ENCODE measurements at places on chromosomes 16 and 17.
A peak's percentile ranks its signal among the peaks of the same experiment; 100 is the strongest.

DNA sequence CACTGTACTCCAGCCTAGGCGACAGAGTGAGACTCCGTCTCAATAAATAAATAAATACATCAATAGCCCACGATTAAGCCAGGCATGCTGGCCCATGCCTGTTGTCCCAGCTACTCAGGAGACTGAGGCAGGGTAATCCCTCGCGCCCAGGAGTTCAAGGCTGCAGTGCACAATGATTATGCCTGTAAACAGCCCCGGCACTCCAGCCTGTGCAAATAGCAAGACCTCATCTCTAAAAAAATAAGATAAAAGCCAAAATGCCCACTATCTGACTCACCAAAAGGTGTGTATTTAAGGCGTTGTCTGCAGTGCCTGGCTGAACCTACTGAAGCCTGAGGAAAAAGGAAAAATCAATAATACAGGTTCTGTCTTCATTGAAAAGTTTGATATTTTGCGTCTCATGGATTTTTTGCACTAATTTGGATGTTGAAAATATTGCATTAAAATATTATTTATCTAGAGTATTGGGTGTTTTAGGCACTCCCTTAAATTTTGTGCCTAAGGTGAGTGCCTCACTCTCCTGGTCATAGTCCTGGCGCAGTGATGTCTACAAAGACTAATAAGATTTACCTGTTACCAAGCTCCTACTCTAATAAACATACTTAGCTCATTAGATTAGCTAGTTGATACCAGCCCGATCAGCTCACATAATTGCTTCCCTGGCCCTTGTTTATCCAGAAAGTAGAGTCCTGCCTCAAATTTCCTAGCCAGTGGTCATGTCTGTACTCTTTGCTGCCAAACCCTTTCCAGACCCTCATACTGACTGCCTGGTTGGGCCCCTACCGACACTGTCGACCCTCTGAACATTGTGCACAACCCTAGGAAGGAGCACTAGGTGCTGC lies 24.7 kb upstream of the TOB1 start:
- no peak for DNase-seq

DNA sequence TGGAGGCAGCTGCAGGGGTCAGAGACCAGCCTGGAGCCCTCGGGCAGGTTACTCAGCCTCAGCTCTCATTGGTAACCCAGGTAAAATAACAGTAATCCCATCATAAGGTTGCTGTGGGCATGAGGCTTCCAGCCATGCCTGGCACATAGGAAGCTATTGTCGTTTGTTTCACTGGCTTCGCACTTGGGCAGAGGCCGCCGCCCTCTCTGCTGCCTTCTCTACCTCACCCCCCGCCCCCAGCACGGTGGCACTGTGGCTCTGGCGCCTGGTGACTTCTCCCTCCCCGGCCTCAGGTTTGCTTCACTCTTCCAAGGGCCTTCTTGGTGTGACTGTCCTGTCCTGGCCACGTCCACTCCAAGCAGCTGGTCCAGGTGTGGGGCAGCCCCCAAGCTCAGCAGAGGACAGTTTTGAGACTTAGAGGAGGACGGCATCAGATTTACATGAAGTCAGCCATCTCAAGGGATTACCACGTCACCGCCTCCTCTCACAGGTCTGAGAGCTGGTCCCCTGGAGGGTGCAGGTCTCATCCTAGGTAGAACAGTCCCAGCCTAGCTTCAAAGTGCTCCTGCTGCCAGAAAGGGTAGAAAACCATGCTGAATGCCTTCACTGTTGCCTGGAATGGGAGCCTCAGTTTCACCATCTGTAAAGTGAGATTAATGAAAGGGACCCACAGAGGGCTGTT lies 34.8 kb downstream of the SREBF1 start:
- no peak for DNase-seq

DNA sequence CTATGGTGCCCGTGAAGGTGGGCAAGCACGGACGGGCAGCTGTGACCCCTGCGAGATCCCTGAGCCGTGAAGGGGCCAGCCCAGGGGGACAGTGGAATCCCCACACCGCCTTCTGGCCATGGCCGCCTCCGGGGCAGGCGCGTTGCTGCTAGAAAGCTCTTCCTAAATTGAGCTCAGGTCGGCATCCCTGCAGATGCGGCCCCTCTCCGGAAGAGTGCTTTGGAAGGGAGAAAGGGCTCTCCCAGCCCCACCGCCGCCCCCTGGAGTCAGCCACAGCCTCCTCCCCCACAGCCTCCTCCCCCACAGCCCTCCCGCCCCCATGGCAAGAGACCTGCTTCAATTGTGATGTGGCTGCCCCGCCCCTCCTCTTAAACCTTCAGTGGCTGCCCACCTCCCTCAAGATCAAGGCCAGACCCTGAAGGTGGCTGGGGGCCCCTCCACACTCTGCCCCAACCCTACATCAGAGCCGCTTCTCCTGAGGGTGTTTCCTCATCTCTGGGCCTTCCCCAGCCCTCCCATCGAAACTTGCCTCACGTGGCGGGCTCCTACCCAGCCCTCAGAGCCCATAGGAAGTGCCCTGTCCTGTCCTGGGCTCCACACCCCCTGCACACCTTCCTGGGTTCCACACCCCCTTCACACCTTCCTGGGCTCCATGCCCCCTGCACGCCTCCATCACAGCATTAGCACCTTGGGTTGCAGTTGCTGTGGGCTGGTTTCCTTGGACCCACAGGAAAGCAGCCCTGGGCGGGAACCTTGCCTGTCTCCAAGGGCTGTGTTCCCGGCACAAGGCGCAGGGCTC lies 5.5 kb upstream of the CBFA2T3 start:
- DNase-seq = no peak

GRCh38 chr16:85401370-85401916 lies 211.7 kb upstream of the GSE1 start:
- DNase-seq = no peak

GRCh38 chr16:89641458-89642119 lies 15.9 kb downstream of the CHMP1A start:
- no peak for DNase-seq

DNA sequence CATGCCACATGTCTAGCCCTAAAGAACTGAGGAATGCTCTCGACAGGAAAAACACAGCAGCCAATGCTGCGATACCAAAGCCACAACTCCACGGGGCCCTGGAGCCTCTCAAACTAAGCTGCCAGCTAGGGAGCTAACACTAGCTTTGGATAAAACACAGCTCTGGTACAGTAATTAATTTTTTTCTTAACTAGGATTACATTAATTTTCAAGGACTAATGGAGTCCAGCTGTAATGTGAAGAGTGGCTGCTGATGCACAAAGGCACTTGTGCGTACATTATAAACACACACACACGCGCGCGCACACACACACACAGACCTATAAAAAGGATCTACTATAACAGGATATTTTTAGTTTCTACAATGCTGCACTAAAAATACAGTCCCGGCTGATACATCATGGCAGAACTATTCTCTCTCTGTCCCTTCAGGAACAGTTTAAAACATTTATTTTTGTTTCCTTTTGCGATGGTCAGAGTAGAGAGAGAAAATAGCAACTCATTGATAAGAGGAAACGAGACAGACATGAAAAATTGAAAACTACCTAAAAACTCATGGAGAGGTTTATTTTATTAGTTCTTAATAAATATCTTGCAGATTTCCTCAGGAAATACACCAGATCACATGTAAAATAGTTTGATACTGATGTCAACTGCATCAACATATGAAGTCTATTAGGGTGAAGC lies 88.5 kb downstream of the SMG6 start:
- DNase-seq = no peak

DNA sequence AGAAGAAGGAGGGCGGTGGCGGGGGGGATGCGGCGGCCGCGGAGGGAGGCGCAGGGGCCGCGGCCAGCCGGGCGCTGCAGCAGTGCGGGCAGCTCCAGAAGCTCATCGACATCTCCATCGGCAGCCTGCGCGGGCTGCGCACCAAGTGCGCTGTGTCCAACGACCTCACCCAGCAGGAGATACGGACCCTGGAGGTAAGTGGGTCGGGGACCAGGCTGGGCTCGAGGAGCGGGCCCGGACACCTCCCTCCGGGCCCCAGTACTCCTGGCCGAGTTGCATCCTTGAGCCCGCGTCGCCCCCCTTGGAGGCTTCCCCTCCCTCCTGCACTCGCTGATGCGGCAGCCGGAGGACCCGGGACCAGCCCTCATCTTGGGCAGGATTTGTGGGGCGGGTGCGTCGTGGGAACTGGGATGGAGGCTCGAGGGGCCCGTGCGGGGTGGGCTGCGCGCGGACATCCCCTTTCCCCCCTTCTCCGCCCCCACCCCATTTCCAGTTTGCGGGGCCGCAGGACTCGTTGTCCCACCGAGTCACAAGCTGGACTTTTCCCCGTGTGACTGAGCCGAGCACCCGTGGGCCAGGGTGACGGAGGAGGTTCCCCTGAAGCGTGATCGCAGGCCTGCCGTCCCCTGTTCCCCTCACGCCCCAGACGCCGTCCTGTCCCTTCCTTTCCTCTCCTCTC lies 572 bp downstream of the KSR1 start:
- no peak for DNase-seq

DNA sequence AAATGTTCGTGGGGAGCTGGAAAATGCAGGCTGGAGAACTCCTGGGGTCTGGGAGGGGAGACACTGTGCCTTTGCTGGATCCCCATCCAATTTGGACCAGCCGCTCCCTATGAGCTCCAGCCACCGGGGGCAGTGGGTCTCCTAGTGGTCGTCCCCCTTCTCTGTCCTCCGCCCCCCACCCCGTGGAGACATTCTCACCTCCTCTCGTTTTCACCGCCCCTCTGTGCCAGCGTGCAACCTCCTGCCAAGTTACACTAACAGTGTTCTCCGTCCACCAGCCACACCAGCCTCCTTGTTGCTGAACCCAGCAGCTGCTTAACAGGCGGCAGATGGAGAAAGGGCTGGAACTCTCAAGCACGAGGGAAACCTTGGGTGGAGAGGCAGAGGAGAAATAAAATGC lies 67.4 kb upstream of the SOX9 start:
- DNase-seq = no peak

DNA sequence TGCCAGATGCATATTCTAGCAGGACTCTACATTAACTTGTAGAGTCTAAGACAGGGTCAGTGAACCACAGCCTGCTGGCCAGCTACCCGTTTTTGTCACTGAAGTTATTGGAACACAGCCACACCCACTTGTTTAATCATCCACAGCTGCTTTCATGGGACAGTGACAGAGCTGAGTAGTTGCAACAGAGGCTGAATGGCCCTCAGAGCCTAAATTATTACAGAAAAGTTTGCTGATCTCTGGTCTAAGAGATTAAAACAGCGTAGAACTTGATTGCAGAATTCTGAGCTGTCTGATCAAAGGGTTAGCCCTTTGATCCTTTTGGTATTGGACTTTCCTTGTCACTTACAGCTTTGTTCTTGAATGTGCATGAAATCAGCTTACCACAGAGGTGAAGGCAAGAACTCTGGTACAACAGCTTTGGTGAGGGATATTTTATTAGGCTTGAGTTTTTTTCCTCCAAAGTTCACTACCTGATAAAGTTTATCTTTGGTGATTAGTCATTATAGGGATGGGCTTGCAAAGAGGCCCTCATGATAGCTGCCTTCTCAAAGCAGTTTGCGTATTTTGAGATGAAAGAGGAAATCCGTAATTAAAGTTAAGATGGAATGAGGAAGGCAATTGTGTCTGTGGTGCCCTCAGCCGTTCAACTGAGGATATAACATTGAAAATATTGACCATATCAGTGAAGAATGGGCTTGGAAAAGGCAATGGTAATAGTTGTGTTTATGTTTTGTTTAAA lies 23.6 kb downstream of the ALDH3A2 start:
- no peak for DNase-seq

GRCh38 chr17:77427391-77427991 lies 286.7 kb downstream of the SEC14L1 start:
- peak; percentile 38 for DNase-seq

- DNase-seq = no peak
These were observed 22.3 kb downstream of the PPL start for GRCh38 chr16:4914528-4915225.

DNA sequence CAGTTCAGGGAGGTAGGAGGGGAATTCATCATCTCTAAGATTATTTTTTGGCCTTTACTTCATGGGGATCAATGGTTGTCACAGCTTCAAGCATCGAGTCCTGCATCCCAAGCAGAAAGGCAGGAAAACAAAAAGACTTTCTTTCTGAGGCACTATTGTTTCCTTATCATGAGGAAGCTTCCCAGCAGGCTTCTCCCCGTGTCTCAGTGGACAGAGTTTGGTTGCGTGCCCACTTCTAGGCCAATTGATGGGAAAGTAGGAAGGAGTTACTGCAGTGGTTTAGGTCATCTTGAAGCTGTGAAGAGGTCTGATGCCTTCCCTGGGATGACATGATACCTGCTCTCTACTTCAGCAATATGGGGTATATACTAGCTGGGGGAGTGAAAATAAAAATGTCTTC lies 175.3 kb upstream of the CDH13 start:
- DNase-seq = no peak

- peak; percentile 40 for DNase-seq
These were observed 111.7 kb downstream of the MAP2K6 start for GRCh38 chr17:69525920-69526841.

DNA sequence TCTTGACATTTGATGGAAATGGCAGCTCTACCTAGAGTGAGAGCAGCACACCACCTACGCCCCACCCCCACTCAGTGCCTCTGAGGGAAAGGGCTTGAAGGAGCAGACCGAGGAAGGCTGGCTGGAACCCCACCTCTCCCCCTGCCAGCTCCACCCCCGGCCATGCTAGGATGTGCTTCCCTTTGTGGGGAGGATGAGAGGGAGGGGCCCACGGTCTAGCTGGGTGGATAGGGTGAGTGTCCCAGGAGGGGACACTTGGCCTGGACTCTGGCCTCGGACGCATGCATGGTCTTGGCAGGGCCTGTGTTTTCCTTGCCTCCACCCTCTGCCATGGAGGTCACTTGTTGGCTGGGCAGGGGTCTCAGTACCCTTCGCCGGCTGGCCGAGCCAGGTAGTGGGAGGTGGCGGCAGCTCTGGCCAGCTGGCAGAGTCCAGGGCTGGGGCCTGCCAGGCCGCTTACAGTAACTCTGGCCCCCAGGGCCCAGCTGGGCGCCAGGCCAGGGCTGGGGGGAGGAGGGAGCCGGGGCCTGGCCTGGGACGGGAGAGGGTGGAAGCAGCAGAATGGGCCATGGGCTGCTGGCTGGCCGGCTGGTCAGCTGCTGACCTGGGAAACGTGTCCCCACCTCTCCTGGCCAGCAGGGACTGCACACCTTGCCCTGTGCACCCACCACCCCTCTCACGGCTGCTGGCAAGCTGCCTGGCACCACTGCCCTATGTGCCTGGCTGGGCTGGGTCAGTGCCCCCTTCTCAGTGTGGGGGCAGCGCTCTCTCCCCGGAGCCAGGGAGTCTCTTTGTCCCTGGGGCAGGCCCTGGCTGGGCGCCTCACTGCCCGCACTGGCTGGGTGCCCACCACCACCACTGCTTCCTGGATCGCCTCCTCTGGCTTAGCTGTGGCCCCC lies 23.0 kb downstream of the RARA start:
- no peak for DNase-seq
